SK-N-SH treated with all-trans-retinoic acid at 6 μM for 48 hours (cell line): ENCODE measurements at places on chromosomes 1 and 21.

- peak; percentile 72 for ATAC-seq
These were observed 17.8 kb upstream of the OVAAL start for GRCh38 chr1:180540697-180541594.

DNA sequence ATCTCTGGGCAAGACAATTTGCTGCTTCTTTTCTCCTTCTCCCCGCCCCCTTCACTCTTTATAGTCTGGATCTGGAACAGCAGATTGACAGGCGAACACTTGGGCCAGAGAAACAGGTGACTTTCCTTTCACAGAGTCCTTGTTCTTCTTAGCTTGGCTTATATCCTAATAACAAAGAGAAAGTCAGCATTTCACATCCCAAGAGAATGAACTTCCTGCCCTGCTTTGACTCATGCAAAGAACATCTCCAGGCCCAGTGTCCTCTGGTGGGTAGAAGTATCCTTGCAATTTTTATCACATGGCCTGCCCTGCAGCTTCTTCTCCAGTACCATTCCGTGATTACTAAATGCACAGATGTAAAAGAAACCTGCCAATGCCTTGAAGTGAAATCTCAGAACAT is 764.4 kb downstream of the ADGRL2 start:
- ATAC-seq: peak; percentile 100

DNA sequence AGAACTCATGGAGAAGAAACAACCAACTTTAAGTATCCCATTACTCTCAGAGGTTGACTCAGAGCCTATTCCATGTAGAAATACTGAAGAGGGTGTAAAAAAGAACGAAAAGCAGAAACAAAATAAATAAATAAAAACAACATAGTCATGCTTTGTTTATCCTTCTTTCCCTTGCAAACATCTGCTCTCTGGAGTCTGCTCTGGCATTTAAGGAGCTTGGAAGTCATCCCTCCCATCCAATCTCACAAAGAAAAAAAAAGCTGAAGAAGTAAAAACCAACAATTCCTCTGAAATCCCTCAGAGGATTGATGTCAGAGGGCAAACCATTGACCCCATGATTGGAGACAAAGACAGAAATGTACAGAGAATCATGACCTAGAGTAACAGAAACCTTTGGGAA is 302.6 kb upstream of the GREM2 start:
- ATAC-seq: no peak

DNA sequence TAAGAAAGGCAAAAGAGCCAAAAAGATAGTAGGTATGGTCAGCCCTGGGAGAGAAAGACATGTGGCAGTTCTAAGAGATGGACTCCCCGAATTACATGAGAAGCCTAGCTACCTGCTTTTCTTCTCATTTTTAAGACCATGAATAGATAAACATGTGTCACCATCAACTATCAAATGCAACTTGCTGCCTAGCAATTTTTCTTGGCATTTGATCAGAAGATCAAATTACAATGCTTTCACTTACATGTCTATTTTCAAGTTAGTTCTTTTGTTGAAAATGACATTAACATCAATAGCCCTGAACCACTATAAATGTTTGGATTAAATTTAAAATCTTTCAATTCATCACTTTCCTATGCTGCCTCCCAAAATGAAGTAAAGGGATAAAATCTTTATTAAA is 212.3 kb downstream of the HHIPL2 start:
- ATAC-seq: no peak

DNA sequence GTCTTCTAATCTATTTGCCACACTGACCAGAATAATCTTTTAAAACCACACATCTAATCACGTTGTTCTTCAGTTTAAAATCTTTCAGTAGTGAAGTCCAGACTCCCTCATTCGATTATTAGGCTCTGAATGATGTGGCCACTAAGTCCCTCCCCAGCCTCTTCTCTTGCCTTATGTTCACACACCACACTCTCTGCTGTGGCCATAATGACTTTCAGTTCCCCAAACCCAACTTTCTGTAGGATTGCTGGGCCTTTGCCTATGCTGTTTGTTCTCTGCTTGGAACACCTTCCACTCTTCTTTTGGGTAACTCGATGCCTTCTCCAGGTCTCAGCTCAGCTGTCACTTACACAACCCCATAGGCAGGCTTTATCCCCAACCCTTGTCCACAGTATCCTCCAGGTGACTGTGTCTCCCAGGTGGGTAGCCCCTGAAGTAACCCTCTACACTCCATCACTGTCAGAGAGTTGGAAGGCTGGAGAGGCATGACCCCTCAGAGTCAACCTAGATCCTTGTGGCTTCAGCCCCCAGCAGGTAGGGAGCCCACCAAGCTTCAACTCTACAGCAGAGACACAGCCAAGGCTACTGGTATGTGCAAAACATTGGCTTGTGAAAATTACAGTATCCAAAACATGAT is 8.4 kb upstream of the SLC37A1 start:
- ATAC-seq: no peak

DNA sequence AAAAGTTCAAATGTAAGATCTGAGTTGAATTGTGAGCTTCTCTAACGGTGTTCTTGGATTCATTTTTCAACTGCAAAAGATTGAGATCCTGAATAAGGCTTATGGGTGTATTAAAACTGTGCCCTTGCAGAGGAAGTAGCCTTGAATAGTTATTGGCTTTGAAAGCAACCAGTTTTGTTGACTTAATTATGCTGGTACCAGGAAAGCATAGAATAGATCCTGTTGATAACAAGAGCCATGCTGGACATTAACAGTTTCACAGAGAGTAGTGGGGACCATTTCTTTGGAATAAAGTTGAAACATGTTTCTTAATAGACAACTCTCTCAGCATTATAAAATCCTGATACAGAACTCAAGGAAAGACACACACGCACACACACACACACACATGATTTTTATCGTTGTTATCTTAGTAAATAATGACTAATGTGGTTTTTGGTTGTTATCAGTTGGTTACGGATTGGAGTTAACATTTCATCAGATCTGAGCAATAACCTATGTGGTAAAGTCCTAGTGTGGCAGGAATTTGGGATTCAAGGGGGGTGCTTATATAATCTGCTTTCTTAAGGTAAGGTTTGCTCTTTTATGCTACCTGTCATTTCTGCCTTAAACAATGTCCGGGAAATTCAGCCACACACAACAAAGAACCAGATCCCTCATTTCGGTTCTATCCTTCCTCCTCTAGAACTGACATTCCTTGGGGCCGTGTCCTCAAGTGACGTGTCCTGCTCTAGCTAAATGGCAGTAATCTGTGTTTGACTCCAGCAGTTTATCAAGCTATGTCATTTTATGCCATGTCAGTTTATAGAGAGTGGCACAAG is 330.9 kb downstream of the CHRM3 start:
- ATAC-seq: peak; percentile 19; the same call in 1 of the 3 replicates

- no peak for ATAC-seq
These were observed 234.7 kb upstream of the CSF3R start for GRCh38 chr1:36717431-36717830.

GRCh38 chr1:47758341-47759250 is 238.6 kb downstream of the TRABD2B start:
- ATAC-seq: no peak

GRCh38 chr1:156684227-156684782 is 7.1 kb upstream of the NES start:
- no peak for ATAC-seq

- no peak for ATAC-seq
These were observed 47.0 kb downstream of the SERINC2 start for GRCh38 chr1:31460027-31460426.

DNA sequence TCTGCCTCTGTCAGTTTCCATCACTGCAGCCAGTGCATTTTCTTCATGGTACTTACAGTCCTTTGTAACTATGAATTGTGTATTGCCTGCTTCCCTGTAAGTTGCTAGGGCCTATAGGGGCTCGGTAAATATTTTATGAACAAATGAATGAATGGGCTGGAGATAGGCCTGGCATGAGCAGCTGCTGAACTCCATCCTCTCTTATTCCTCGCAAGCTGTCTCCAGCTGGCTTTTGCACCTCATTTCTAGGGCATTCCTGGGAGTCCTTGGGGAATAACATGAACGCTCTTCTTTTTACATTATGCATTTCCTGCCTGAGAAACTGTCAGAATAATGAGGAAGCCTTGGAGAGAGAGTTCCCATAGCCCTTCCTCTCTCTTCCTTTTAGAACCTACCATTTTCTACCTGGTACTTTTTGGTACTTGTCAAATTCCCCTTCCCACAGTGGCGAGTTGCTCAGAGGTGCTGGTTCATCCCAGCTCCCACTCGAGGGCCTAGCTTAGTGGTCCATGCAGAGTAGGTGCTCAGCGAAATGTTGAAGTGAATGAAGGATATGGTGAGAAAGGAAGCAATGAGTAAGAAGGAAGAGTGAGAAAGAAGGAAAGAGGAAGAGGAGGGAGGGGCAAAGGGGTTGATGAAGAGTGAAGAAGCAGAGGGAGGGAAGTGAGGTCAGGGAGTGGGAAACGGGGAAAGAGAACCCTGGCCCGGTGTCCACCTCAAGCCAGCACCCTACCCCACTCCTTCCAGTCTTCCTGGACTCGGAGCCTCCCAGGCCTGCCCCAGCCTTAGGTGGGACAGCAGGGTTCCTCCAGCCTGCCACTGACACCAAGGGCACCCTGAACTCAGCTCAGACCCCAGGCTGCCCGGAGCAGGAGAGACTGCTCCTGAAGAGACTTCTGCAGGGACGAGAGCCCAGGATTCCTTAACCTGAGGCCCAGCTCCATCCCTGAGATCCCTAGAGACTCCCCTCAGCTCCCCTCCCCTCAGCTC is 29.6 kb downstream of the KCNC4 start:
- no peak for ATAC-seq

DNA sequence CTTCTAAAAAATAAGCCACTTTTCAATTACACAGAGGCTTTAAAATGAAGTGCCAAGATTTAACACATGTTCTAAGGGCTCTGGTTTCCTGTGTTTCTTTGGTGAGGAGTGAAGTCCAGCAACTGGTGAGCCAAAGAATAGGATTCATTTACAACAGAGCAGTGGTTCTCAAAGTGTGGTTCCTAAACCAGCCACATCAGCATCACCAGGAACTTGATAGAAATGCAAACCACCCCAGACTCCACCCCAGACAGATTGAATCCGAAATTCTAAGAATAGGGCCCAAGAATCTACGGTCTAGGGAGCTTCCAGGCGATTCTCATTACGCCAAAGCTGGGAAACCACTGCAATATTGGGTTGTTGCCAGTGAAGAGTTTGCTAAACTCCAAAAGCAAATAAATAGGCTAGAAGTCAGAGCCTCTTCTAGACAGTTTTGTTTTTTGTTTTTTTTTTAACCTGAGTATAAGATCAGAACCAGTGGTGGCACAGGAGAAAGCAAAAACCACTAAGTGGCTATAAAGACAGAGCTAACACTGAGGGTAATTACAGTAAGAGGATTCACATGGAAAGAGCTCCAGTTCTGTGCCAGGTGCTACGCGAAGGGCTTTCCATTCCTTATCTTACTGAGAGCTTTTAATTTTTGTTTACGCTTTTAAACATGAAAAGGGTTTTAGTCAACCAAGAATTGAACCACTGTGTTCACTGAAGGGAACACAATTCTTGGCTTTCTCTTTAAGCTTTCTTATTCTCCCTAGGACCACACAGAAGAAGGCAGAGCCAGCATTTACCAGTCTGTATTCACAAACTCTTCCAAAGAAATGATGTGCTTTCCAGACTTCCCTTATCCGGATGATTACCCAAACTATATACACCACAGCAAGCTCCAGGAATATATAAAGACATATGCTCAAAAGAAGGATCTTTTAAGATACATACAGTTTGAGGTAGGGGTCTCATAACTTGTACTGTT is 42.4 kb upstream of the FMO2 start:
- no peak for ATAC-seq

DNA sequence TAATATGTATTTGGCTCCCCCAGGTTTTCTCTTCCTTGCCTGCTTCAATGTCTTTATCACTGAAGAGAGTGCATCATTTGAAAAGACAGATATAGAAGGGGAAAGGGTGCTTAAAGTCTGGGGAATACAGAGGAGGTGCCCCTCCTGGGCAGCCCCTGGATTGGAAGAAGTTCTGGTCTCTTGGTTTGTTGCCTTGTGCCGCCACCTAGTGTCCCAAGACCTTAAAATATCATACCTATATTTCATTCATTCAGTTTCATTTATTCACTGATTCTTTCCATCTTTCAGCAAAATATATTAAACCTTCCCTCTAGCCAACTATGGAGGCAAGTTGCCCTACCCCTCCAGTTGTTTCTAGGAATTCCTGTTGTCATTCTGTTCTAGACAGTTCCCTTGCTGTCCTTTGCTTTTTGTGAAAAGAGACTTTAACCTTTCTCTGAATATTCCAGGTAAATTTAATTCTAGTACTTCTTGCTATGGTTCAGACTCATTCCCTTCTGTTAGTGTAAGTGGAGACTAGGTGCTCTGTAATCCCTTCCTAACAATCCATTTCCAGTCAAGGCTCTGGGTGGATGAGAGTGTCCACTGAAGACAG is 56.1 kb downstream of the MEF2D start:
- peak; percentile 38 for ATAC-seq

- ATAC-seq: no peak
These were observed 13.1 kb upstream of the TTLL7 start for GRCh38 chr1:84012018-84012417.

DNA sequence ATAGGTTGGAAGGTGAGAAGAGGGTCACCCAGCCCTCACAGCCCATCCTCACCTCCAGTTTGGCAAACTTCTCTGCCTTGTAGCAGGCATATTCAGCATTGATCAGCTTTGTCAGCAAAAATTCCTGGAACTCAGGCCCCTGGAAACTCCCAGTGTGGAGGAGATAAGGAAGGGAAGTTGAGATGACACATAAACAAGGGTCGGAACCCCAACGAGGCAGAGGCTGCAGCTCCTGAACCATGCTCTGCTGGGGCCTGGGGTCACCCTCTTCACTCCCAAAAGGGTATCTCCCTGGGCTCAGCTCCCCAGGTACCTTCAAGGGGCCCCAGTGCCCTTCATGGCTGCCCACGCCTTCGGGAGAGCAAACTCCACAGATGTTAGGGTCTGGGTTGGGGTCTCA is 60.4 kb downstream of the RAP1GAP start:
- ATAC-seq: no peak

- peak; percentile 18; the same call in 2 of the 3 replicates for ATAC-seq
These were observed 196.0 kb downstream of the FMN2 start for GRCh38 chr1:240287722-240288121.

DNA sequence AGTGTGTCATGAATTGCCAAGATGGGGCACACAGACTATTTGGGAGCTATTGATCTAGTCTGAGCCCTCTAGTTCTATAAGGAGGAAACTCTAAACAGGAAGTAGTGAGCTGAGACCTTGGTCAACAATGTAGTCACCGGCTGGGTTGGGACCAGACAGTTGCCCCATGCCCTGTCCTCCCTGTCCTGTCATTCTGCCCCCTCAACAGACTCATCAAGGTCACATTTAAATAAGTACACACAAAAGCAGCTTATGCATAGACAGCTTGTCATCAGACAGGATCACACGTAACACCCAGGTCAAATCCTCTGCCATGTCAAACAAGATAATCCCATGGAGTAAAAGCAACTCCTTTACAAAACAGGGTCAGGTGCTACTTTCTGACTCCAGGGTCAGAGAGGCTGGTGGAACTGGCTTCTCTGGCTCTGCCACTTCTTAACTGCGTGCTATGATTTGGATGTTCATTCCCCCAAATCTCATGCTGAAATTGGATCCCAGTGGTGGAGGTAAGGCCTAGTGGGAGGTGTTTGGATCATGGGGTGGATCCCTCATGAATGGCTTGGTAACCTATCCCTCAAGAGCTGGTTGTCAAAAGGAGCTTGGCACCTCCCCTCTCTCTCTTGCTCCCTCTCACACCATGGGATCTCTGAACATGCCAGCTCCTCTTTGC is 128.9 kb downstream of the HIVEP3 start:
- no peak for ATAC-seq

- ATAC-seq: peak; percentile 84
These were observed 96.3 kb downstream of the SETD4 start for GRCh38 chr21:35963920-35964451.
